ENCODE measurements at places on chromosomes 7 and 10. TPM values are rescaled to one million over a fixed set of nuclear protein-coding genes. Genes with fewer than 3 reads are reported as not detected.

SAMD8 gene
- total RNA-seq, result 25.9 TPM

CDK1 gene
- 13.1 TPM for total RNA-seq

GARIN1A gene
- 3.9 TPM for total RNA-seq

SRGN gene
- total RNA-seq, result 30.0 TPM

NEUROD6 gene
- not detected for total RNA-seq

PNLIPRP2 gene
- not detected for total RNA-seq

ADIRF gene
- total RNA-seq, result not detected

PDE6C gene
- not detected for total RNA-seq

CTAGE6 gene
- 0.60 TPM for total RNA-seq

PLEKHS1 gene
- total RNA-seq, result 0.11 TPM

SPDYE2 gene
- not detected for total RNA-seq

EPHA1 gene
- not detected for total RNA-seq

SLC26A3 gene
- not detected for total RNA-seq

EPO gene
- not detected for total RNA-seq

PFKFB3 gene
- total RNA-seq, result 34.2 TPM

LRRC72 gene
- total RNA-seq, result not detected

EBLN1 gene
- total RNA-seq, result not detected

ZNF804B gene
- not detected for total RNA-seq

ADCYAP1R1 gene
- total RNA-seq, result not detected

KCND2 gene
- total RNA-seq, result 0.42 TPM

PI4K2A gene
- total RNA-seq, result 22.0 TPM

KIF11 gene
- total RNA-seq, result 9.2 TPM
